Stimulated activated CD8-positive, alpha-beta memory T cell treated with anti-CD3 and anti-CD28 coated beads, Interleukin-4, amount 100 ng/mL, for 4 hours (primary cell): ENCODE measurements at places on chromosomes 12 and 14.

DNA sequence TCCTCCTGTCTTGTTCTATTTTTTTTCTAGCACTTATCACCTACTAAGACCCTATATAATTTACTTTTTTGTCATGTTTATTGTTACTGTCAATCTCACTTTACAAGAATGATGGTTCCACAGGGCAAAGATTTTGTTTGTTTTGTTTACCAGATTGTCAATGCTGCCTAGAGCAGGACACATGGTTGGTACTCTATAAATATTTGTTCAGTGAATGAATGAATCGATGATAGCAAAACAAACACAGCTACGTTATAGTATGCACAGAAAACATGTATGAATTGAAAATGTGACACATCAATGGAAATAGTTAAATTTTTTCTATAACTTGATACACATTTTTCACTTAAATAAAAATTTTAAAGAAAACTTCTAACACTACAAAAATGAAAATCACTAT is 67.1 kb upstream of the KRR1 start:
- DNase-seq: no peak

- no peak for DNase-seq
Observed at GRCh38 chr12:132695431-132695830, 8.0 kb downstream of the PXMP2 start.

- no peak for DNase-seq
Observed at GRCh38 chr12:122028165-122028904, 6.7 kb downstream of the BCL7A start.

- no peak for DNase-seq
Observed at GRCh38 chr14:46574221-46574977, 77.2 kb downstream of the RPL10L start.

DNA sequence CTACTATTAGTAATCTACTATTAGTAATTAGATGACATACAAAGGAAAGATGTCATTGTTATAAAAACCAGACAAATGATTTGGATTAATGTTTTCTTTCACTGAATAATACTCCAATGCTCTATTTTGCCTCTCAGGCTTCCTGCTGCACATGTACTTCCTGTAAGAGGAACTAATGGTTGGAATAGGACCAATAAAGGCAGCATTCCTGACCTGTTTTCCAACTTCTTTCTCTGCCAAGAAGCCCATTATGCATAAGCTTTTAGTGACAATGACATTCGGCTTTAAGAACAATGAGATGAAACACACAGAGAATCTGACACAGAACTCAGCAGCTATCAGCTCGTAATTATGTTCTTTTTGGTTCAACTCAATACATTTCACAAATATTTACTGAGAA is 5.2 kb upstream of the C12orf56 start:
- no peak for DNase-seq
